ENCODE measurements at places on chromosomes 1 and 21.

DNA sequence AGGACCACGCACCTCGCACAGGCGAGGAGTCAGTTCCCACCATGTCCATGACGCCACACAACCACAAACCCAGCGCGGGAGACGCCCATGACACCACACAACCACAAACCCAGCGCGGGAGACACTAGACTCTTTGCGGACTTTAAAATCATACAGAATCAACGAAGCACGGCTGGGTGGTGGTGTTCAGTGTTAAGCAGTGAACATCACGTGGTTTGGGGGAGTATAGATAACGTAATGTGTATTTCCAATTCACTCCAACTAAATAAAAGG is 19.2 kb downstream of the PTTG1IP start:
- no peak for DNase-seq

GRCh38 chr1:21587602-21587953 is 78.4 kb downstream of the ALPL start:
- no peak for DNase-seq

DNA sequence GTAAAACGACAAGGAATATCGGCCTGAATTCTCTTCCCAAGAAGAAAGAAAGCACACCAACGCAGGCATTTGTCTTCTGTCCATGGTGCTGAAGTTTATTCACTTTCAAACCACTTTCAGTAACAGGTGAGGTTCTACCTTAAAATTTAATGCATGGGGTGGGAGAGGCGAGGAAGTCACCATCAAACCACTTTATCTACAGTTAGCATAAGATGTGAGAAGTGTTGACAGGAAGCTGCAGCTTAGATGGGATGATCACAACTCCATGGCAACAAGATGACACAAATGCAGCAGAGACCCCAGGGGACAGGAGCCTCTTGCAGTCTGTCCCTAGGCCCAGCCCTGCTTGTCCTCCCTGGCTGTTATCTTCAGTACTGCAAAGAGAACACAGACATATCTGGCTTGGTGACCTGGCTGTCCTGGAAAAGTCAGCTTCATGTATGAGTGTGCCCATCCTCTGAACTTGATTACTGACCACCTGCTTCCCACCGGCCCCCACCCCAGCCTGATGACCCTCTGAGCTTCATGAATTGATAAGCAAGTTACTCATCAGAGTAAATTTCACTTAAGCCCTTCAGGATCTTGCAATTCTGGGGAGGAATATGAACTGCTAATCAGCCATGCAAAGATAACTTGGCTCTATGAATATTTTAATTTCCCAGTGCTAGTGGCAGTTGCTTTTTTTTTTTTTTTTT is 1.8 kb downstream of the NPPA start:
- DNase-seq: no peak

GRCh38 chr1:157948312-157949073 is 45.0 kb upstream of the KIRREL1 start:
- DNase-seq: no peak

DNA sequence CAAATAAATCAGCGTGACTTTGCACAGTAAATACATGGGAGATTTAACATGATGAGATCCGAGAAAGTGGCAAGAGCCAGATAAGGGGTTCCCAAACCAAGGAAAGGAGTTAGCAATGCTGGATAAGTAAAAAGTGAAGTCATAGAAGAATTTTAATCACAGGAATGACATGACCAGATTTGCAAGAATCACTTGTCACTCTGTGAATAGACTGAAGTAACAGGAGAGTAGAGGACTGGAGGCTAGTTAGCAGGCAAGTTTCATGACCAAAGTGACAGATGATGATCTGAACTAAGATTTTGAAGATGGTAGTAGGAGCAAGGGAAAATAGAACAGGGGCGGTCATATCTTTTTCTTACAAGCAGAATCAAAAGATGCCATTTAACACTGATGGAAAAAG is 8.4 kb downstream of the CFH start:
- DNase-seq: no peak

- no peak for DNase-seq
Measured at GRCh38 chr1:198003468-198003867, 86.3 kb downstream of the LHX9 start.

DNA sequence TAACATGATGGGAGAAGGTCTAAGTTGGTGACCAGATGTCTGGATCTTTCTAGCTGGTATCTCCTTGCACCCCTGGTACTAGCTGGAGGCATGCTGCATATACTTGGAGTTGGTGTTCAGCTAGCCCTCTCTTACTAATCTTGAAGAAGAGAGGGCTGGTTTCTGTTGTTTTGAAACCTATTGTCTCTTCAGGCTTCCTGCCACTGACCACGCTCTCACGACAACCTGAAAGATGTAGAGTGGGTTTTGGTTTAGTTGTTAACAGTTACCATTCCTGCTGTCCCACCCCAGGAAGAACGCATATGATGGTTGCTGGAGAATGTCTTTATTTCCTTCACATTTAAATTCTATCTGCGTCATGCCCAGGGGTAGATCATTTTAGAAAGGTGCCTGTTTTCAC is 3.6 kb downstream of the MAN1C1 start:
- no peak for DNase-seq

- DNase-seq: no peak
Measured at GRCh38 chr1:201914456-201915235, 25.9 kb downstream of the SHISA4 start.

DNA sequence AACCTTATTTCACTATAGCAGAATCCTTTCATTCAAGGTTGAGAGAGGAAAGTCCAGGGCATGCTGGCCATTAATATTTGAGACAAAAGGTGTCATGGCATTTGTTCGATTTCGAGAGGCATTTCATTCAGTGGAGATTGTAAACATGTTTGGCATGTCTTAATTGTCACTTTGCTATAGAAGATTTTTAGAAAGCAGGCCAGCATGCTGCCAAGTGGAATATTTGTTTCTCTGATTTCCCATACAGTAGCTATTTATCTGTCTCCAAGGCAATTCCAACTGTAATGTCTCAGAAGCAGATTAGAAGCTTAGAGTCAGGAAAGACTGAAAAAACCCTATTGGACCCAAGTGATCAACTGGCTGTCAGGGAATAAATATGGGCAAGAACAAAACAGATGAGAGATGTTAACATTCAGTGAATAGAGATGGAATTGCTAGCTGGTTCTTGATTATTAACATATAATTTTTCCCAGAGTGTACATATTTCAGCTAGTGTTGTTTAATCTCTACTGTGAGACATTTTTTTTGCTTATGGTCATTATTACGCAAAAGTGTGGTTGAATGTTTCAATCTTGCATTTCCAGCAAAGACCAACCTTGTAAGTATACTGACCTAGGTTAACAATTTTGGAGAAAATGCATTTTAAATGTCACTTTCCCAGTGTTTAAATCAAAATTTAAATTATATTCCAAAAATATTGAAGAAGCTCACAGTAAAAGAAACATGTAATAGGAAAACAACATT is 174.6 kb downstream of the KCNK2 start:
- no peak for DNase-seq

DNA sequence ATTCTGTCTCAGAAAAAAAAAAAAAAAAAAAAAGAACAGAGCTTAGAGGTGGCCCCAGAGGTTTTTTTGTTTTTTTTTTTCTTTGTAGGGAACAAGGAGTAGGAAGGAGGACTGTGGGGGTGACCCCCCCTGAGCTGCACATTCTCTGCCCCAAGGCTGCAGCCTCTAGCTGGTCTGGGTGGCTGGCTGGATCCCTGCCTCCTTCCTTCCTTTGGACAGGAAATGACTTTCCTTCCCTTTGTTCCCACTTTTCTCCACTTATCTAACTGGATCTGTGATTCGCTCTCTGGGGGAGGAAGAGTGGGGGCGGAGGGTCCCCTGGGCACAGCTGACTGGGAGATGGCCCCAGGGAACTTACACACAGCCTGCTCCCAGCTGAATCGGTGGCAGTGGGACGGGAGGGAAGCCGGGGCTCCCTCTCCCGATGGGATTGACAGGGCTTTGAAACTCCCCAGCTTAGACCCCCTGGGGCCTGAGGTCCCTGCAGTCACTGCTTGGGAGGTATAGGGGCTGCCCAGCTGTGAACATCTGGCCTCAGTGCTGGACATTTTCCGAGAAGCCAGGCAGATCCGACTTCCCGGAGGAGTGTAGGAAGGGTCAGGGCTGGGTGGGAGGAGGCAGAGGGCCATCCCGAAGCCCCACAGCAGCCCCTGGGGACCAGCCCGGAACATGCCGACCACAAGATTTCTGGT is 2.1 kb downstream of the FBLIM1 start:
- DNase-seq: no peak

GRCh38 chr1:103075316-103076000 is 32.9 kb downstream of the COL11A1 start:
- DNase-seq: no peak

DNA sequence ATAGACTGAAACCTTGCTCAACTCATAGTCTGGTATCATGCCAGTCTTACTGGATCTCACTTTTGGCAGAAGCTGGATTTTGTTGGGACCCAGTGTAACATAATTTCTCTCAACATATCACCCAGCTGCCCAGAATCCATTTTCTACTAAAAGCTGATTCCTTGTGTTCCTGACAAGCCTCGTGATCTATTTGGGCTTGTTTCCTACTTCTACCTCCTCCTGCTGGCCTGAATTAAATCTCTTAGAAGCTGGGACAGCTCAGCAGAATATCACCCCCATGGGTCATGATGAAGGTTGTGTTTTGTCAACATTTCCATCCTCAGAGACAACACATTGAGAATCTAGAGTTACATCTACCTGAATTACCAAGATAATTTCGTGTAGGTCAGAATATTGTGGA is 7.7 kb downstream of the GOLT1A start:
- no peak for DNase-seq

- no peak for DNase-seq
Measured at GRCh38 chr1:117180147-117180967, 30.4 kb downstream of the VTCN1 start.

GRCh38 chr1:2966449-2967328 is 54.6 kb upstream of the ACTRT2 start:
- DNase-seq: no peak

DNA sequence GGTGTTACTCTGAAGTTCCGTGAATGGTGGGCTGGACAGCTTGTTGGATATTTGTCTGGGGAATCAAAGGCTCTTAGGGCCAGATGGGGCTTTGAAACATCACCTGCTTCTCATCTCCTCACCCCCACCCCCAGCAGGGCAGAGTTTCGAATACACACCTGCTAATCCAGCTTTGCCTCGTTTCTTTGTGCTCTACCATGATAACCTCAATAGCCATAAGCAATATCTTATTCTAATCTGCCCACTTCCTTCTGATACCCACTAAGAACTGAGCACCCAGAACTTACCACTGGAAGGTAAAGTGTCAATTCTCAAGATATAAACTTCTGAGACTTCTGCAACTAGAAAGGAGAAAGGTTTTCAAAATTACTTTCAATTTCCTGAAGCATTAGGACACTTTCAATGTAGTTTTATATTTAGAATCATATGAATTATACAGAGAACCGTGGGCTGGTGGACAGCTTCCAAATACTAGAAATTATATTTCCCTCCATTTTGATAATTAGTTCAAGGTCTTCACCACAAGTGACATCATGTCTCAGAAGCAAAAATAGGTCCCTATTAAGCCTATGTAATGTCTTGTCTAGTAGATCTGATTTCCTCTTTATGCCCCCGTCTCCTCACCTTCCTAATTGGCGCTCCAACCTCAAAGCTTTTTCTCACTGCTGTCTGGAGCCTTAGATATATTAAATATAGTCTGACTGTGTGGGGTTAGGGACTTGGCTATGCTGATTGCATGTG is 64.4 kb upstream of the NEK2 start:
- no peak for DNase-seq

GRCh38 chr1:198199105-198199504 is 42.3 kb downstream of the NEK7 start:
- DNase-seq: no peak

GRCh38 chr1:232033285-232033684 is 406.7 kb downstream of the DISC1 start:
- DNase-seq: no peak

DNA sequence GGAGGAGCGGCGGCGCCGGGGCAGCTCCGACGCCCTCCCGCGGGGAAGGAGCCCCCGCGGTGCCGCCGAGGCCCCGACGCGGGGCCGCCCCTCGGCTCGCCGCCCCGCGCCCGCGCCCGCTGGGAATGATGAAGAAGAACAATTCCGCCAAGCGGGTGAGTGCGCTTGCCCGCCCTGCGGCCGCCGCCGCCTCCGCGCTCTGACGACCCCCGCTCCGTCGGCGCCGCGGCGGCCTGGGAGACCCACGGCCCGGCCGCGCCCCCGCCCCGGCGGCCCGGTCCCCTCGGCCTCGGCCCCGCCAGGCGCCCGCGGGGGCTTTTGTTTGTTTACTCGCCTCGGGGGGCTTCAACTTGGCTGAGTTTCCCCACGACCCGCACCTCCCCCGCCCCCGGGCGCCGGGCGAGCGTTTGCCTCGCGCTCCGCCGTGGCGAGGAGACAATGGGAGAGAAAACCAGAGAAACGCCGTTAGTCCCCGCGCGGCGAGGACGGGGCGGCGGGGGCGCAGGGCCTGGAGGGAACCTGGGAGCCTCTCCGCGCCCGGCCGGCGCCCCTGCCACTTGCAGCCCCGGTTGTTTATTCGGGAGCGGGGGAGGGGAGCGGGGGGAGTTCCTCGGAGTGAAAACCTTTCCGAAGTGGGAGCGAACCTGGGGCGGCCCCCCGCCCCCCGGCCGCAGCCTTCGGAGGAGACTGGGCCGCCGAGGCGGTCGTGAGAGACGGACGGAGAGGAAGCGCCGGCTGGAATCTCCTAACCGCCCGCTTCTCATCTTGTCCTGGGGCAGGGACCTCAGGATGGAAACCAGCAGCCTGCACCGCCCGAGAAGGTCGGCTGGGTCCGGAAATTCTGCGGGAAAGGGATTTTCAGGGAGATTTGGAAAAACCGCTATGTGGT is 661 bp downstream of the PLEKHO1 start:
- no peak for DNase-seq

DNA sequence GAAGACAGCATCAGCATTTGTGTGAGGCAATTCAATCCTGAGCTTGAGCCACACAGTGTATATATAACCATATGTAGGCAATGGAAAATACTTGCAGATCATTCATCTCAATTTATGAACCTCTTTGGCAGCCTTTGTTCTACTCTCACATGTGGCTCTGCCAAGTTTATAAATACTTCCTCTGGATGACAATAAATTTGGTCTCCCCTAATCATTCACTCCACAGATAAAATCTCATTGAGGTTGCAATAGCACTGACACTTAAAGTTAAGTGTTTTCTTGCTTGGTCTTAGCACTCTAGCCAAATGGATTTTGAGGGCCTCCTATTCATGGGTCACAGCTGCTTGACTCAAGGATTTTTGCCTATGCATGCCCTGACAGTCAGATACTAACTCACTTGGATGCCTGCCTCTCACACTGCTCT is 136.6 kb upstream of the VANGL1 start:
- no peak for DNase-seq

GRCh38 chr1:72284348-72285073 is 2.2 kb upstream of the NEGR1 start:
- DNase-seq: no peak

GRCh38 chr1:71586030-71586429 is 505.2 kb upstream of the ZRANB2 start:
- DNase-seq: no peak

DNA sequence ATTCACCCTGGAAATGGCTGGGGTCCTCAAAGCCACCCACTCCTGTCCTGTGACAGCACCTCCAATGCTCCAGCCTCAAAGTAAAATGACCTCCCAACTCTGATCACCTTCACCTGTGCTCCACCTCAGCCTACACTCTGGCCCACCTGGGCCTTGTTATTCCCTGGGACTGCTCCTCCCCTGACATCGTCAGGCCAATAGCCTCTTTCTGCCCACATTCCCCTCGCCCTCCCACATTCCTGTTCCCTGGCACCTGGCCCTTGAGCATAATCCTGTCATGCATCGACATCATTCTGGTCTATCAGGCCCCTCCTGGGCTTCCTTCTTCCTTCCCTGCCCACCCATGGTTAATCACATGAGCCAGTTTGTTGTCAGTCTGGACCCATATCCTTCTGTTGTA is 13.2 kb upstream of the BCAR3 start:
- DNase-seq: no peak

All from activated naive CD4-positive, alpha-beta T cell (primary cell).